ENCODE measurements at places on chromosomes 1 and 21. TPM values are rescaled to one million over a fixed set of nuclear protein-coding genes. Genes with fewer than 3 reads are reported as not detected.
A peak's percentile ranks its signal among the peaks of the same experiment; 100 is the strongest.

DNA sequence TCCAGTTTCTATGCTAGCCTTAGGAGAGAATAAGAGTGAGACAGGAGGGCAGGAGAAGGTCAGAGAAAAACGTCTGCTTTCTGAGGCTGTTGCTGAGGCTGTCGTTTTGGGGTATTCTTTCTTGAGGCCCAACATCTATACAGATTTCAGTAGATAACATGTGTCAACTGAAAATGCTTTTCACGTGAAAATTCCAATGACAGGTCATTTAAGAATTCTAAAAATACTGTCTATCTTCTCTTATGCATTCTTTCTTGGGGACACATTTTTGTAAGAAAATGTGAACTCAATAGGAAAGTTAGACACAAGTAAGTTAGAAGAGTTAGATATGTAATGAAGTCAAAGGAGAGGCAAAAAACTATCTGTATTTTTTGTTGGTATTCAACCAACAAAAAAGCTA, 150.8 kb downstream of the TGFB2 start:
- no peak for DNase-seq
- H3K27ac ChIP-seq = no peak overlapping the region
- H3K36me3 ChIP-seq = no peaks in the 10 kb centered on the region
- H3K27me3 ChIP-seq = no peaks in the 10 kb centered on the region
- no peak overlapping the region for H3K4me3 ChIP-seq
- H3K4me1 ChIP-seq = peaks cover 18% of the 10 kb centered on the region

TTLL7 gene
- total RNA-seq = 2.7 TPM

GRCh38 chr1:90220941-90221693, 226.2 kb downstream of the ZNF326 start:
- H3K4me1 ChIP-seq = no peaks in the 10 kb centered on the region
- H3K27ac ChIP-seq = peak overlapping the region; percentile 72
- no peaks in the 10 kb centered on the region for H3K36me3 ChIP-seq
- H3K4me3 ChIP-seq = no peak overlapping the region
- no peaks in the 10 kb centered on the region for H3K27me3 ChIP-seq
- no peak for DNase-seq

DNA sequence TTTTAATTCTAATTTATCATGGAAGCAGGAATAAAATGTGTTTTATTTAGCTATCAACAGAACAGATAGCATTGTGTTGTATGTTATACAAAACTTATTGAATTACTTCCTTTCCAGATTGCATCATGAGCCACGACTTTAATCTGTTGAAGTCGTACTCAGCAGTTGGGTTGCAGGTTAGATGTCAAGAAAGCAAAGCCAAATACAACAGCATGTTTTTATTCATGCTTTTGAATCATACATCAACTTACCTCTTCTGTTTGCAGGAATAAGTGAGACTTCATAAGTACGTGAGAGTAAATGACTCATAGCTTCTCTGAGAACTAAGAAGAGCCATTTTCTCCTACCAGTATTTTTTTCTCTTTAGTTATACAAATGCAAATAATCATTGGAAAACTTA, 110.8 kb upstream of the ADGRL4 start:
- no peak for DNase-seq
- no peaks in the 10 kb centered on the region for H3K27me3 ChIP-seq
- H3K27ac ChIP-seq = no peak overlapping the region
- H3K4me3 ChIP-seq = no peak overlapping the region
- H3K4me1 ChIP-seq = no peaks in the 10 kb centered on the region
- H3K36me3 ChIP-seq = no peaks in the 10 kb centered on the region

Data from transverse colon (tissue), 4 donors.